Kasumi-1 (cell line): ENCODE measurements at places on chromosomes 2 and 18.

DNA sequence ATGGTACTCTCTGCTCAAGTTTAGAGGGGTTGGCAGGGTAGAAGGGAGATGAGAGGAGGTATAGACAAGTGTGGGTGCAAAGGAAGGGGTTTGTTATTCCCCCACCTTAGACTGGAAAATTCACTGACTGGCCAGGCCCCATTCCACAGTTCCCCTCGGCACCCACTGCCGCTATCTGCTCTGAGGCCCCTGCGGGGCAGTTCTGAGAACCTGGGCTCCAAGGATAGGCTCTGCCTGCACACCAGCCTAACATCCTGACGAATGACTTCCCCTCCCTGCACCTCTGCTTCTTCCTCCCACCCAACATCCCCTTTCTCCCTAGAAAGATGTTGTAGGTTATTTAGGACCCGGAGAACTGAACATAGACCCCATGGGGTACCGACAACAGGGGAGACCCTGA is 303.9 kb upstream of the HDAC4 start:
- no peak for DNase-seq

DNA sequence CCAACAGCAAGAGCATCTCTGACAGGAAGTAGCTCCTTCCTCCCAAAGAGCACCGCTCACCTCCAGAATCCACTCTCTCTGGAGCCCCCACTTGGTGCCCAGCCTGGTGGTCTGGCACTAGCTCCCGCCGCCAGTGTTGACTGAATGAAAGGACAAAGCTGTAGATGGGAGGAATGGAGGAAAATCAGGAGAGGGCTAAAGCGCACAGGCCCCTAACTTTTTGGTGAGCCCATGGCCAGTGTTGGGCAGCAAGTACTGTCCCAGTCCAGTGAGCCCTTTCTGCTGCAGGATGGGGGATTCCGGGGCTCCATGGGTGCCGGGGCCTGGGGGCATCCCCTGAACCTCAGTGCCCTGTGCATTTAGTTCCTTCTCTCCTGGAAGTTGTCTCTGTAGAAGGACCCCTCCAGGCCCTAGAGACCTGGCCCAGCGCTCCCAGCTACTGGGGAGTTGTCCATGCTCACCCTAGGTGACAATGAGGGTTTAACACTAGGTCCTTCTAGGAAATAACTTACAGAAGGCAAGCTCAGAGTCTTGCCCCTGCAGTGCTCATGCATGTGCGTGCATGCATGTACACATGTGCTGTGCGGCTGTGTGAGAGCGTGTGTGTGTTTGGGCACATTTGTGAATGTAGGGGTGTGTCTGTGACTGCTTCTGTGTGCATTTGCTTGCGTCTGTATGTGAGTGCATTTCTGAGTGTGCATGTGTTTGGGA is 33.6 kb downstream of the GLI2 start:
- no peak for DNase-seq

GRCh38 chr2:60554074-60554645 is 706 bp upstream of the BCL11A start:
- peak; percentile 43 for DNase-seq

DNA sequence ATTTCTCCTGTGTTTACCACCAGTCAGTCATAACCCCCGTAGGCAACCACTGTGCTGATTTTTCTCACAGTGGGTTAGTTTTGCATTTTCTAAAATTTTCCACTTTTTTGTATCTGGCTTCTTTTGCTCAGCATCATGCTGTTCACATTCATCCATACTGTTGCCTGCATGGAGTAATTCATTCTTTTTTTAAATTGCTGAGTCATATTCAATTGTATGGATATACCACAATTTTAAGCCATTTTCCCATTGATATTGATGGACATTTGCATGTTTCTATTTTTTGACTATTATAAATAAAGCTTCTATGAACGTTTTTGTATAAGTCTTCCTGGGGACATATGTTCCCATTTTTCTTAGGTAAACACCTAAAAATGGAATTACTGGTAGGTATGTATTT is 40.5 kb downstream of the ASB18 start:
- DNase-seq = no peak

GRCh38 chr18:49814147-49814499 is 790 bp upstream of the ACAA2 start:
- DNase-seq = peak; percentile 62

DNA sequence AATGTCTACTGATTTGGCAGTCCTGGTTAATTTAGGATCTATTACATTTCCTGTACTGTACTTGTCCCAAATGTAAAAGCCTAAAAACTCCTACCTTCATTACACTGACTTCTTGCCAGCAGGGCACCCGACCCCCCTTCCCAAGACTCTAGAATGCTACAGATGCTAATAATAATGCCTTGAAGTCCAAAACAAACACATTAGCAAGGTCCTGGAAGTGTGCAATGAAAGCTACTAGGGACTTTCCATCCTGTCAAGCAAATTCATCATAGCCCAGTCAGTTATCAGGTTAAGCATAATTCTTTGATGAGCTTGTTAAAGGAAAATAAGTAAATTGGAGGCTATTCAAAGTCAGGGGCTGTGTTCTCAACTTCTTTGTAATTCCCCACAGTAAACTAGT is 115.3 kb upstream of the RBBP8 start:
- DNase-seq = no peak

GRCh38 chr2:111118981-111119821 is 1.5 kb upstream of the BCL2L11 start:
- peak; percentile 40 for DNase-seq

- no peak for DNase-seq
Observed at GRCh38 chr2:151733771-151734672, at the start of gene NEB. Gene NEB (minus strand): TSS chr2:151734476. CDS start chr2:151733156, 1,320 bp downstream.
